ENCODE measurements at places on chromosomes 4 and X. TPM values are rescaled to one million over a fixed set of nuclear protein-coding genes. Genes with fewer than 3 reads are reported as not detected.
A peak's percentile ranks its signal among the peaks of the same experiment; 100 is the strongest.

DNA sequence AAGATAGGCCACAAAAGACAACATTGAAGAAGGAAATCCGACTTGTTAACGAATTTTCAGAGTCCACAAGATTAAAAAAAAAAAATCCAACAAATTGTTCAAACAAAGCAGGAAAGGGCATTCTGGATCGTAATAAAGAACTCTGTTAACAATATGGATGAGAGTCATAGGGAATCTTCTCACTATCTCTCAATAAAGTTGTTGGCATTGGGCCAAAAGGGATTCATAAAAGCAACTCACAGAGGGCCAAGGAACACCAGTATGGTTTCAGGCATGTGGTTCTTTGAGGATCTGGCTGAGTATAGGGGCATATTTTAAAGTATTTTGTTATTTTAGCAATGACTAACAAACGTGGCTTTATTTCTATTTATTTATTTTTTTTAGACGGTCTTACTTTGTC lies 49.5 kb downstream of the SHISA3 start:
- ATAC-seq = no peak

DNA sequence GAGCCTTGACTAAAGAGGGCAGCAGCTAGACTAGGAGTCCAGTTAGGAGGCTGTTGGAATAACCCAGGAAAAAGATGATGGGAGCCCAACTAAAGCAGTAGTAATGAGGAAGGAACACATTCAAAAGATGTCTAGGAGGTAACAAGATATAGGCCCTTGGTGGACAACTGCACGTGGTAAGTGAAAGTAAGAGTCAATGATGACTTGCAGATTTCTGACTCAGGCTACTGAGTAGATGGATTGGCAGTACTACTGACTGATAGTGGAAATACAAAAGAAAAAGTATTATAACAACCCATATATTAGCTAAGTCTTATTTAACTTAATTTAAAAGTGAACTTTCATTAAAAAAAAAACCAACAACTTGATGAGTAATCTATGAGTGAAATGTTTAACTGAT lies 74.0 kb downstream of the PAK3 start:
- no peak for ATAC-seq

- no peak for ATAC-seq
Measured at GRCh38 chrX:16524316-16524715, 125.6 kb upstream of the S100G start.

GJB1 gene
- total RNA-seq = 0.12 TPM

- no peak for ATAC-seq
Measured at GRCh38 chr4:145956288-145956890, 17.8 kb upstream of the ZNF827 start.

PHOX2B gene
- total RNA-seq = not detected

CXCL11 gene
- total RNA-seq = 0.24 TPM

- no peak for ATAC-seq
Measured at GRCh38 chrX:28847423-28847822, 260.2 kb downstream of the IL1RAPL1 start.

DNA sequence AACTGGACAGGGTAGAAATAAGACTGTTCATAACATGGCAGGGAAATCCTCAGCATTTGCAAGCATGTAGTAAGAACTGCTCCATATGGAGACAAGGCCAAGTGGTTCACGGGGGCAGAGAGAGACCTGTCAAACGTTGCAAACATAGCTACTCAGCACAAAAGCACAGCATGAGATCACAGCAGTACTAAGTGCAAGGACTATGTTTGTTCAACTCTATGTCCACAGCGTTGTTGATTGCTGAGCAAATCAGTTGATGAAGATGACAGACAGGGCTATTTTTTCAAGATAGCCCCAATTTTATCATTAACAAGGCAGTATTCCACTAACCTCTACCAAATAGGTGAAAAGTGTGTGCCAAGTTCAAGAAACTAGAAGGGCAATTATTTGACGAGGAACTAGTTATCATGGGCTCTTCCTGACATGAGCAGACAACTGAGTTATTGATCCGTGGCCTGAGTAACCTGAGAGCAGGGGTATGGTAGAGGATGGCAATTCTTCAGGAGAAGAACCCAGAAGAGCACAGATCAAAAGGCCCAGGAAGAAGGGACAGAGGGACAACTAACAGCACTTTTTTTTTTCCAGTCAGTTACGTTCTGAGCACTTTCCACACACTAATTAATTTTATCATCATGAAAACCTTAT lies 57.4 kb downstream of the SPOCK3 start:
- no peak for ATAC-seq

GRCh38 chr4:102180046-102180445 lies 165.2 kb downstream of the SLC39A8 start:
- no peak for ATAC-seq

GRCh38 chr4:24937917-24938281 lies 25.1 kb upstream of the CCDC149 start:
- ATAC-seq = no peak

DNA sequence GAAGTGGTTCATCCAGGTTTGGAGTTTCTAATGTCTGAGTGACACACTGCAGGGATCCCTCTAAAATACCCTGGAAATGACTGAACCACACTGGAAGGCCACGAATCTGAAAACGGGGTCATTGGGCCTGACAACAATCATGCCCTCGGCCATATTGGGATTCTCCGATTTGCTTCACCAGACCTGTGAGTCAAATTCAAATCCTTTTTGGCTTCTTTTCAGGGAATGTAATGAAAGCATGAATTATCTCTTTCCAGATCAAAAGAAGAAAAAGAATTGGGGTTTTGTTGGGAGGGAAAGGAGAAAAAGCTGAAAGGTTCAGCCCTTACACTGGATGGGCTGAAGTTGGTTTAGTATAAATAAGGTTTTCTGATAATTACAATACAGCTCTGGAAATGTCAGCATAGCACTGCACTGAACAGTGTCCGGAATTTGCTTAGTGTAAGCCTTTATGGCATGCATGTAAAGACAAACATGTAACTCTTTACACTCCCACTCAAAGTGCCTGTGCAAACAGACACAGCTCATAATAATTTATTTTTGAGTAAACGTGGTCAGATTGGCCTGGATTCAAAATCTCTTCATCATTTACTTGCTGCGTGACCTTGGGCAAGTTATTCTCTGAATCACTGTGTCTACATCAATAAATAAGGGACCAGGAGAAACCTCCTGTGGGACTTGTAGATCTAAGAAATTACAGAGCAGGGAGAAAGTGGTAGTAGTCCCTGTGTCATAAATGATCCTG lies 21.4 kb downstream of the CT47C1 start:
- ATAC-seq = no peak

EIF1AX gene
- 81.6 TPM for total RNA-seq

CDKL2 gene
- total RNA-seq = 0.56 TPM

SLAIN2 gene
- 79.1 TPM for total RNA-seq

DNA sequence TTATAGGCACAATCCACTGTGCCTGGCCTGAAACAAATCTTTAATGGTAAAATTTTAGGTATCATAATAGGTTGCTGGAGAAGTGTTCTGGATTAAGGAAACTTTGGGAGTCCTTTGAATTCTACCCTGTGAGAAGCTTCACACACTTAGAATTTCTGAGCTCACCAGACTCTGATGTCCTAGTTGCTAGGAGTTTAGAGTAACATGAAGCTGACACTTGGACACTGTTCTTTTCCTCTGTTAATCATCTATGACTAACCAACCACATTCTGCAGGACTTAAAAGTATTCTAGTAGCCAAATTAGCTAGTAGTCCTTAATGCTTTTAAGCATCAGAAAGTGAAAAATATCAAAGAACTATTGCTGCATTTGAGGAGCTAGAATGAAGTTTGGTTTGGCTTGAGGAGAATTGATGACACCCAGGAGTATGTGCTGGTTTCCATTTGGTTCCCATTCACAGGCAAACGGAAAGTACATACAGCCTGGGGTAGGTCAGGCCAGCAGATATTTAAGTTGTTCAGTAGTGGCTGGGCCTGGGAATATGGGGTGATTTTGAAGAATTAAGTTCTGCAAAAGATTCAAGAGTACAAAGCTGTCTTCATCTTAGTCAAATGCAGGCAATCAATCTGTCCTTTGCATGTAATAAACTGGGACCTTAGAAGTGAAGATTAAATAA lies 38.8 kb upstream of the IGFBP7 start:
- no peak for ATAC-seq

SSX4B gene
- not detected for total RNA-seq

DNA sequence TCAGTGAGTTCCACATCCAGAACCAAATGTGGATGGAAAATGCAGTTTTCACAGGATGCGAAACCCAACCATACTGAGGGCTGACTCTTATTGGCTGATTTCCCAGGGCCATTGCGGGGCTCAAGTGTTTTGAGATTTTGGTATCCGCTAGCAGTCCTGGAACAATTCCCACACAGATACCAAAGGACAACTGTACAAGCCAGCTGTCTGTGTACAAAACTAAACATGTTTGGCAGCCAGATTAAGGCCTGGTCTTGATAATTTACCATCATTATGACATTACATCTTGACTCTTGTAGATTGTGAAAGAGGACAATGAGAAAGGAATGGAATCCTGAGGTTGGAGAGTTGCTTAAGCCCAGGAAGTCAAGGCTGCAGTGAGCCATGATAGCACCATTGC lies 121.9 kb downstream of the DKK2 start:
- ATAC-seq = no peak

DNA sequence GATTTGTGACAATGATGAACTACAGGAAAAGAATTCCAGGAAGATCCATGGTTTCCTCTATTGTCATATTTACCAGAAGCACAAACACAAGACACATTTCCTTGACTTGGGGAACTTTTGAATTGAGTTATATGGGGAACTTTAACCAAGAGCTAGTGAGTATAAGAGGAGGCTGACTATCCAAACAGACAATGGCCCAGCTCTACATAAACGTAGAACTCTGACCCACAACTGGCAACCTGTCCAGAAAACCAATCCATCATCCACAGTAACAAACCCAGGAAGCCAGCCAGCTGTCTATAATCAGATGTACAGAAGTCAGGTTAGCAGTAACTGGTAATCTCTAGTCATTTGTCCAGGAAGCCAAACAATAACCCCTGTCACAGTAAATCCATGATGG lies 167.0 kb upstream of the CPEB2 start:
- no peak for ATAC-seq

- ATAC-seq = no peak
Measured at GRCh38 chr4:79852305-79852730, 220.7 kb downstream of the ANTXR2 start.

- no peak for ATAC-seq
Measured at GRCh38 chrX:65127842-65128241, 151.6 kb upstream of the ZC4H2 start.

- ATAC-seq = peak; percentile 72
Measured at GRCh38 chr4:111639876-111640275, 505.4 kb upstream of the FAM241A start.

FHL1 gene
- total RNA-seq = 18.7 TPM

GRCh38 chrX:130082244-130083106 lies 27.8 kb downstream of the ELF4 start:
- peak; percentile 48 for ATAC-seq

DNA sequence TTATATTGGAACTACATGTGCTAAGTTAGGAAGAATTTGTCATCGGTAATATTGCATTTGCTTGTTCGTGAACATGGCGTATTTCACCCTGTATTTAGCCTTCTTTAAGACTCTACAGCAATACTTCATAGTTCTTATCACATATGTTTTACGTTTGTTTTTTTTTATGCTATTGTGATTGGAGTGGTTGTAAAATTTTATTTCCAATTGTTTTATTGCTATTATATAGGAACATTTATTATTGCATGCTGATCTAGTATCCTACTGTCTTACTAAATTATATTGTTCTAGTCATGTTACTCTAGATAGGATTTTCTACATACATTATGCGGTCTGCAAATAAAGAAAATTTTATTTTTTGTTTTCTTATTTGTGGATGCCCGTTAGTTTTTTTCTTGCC lies 107.4 kb downstream of the KDM6A start:
- no peak for ATAC-seq

CT83 gene
- total RNA-seq = not detected

VCX gene
- not detected for total RNA-seq

GRCh38 chrX:3659761-3660160 lies 53.7 kb downstream of the PRKX start:
- no peak for ATAC-seq

GRCh38 chr4:102526532-102526931 lies 25.4 kb downstream of the NFKB1 start:
- ATAC-seq = no peak

DNA sequence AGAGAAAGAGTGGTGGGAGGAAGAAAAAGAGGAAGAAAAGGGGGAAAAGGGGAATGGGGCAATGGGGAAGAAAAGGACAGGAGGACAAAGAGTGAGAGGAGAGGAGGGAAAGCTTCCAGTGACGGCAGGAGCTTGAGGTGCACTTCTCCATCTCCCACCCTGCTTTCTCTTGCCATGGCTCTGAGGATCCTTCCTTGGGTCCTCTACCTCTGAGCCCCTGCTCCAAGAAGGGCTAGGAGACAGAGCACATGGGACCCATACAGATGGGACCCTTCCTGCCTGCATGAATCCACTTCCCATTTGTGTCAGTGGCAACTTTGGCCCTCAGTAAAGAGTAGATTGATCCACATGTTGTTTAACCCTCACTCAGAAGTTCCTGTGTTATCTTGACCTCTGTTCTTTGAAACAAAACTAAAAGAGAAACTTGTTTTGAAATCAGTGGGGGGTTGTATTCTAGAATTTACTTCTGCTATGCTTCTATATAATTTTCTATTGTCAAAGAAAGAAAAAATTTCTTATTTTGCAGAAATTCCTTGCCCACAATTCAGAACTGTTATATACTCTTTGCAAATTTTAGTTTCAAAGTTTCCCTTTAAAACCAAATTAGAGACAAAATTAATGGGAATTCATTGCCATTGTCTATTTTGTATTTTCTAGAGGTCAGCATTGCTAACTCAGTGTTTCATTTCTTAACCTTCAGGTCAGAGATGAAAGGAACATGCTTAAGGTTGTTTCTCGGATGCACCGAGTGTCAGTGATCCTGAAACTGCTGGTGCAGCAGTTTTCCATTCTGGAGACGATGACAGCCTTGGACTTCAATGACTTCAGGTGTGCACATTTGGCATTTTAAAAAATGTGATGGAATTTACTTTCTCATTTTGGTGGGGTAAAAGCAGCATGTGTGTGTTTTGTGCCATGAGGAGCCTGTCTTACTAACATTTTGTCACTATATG lies 5.0 kb downstream of the TDO2 start:
- ATAC-seq = no peak

- no peak for ATAC-seq
Measured at GRCh38 chrX:100696699-100697351, 35.1 kb downstream of the SYTL4 start.

DNA sequence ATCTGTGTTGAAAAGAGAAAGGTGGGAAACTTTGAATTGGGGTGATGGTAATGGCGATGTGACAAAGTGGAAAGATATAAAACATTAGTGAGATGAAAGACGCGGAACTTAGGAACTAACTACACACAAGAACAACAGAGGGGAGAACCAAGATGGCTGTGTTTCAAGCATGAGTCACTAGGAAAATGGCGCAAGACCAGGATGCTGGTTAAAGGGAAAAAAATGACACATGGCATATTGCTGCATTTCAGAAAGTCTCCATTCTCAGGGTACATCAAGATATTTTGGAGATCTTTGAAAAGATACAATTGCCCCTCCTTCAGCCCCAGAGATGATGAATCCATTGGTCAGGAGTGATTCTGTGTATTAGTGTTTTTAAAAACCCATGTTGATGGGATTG lies 164.4 kb downstream of the FBXO8 start:
- ATAC-seq = no peak

- ATAC-seq = no peak
Measured at GRCh38 chr4:42865572-42866189, 26.8 kb upstream of the GRXCR1 start.

EDNRA gene
- total RNA-seq = 5.5 TPM
